ENCODE measurements at places on chromosomes 16 and 17.
A peak's percentile ranks its signal among the peaks of the same experiment; 100 is the strongest.

GRCh38 chr17:57468932-57469775, 212.8 kb downstream of the MSI2 start:
- DNase-seq: no peak

DNA sequence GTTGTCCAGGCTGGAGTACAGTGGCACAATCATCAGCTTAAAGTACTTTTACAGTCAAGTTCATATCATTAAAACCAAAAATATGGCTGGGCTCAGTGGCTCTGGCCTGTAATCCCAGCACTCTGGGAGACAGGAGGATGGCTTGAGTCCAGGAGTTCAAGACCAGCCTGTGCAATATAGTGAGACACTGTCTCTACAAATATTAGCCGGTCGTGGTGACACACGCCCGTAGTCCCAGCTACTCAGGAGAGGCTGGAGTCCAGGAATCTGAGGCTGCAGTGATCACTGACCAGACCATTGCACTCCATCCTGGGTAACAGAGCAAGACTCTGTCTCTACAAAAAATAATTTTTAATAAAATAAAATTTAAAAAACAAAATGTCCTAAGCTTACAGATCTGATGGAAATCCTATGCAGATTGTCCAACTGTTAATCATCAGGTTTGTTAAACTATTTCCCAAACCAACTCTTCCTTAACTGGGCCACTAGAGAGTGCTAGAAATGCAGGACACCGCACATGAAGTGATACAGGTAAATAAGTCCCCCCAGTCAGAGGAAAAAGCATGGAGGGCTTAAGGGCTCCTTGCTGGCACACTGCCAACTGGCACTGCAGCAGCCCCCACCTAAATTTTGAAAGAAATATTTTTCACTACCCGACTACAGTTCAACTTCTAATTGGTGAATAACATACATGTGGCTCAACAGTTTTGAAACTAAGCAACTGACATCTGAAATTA, 2.8 kb downstream of the USP22 start:
- no peak for DNase-seq

DNA sequence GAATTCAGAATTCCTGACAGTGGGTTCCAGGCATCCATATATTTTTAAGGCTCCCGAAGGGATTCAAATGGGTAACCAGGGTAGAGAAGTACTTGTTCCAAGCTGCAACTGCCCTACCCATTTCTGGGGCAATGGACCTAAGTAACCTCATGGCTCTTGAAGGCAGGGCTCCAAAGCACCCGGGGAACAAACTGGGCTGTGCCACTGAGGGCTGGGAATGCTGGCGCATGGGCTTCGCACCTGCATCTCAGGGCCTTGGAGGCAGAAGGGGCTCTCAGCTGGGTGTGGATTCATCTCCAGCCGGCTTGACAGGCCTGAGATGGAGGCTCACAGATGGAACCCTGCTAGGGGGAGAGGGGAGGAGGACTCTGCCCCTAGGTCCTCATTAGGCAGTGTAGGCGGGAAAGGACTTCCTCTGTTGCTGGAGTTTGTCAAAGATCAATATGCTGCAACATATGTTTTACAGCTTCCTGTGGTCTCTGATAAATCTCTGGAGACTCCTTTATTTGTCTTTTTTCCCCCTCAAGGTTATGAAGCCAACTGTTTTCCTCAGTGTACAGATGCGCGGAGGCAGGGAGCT, 232.3 kb upstream of the NLRP1 start:
- DNase-seq: no peak

- DNase-seq: no peak
Measured at GRCh38 chr17:13626703-13627102, 25.0 kb upstream of the HS3ST3A1 start.

GRCh38 chr17:13476720-13477119, 125.0 kb downstream of the HS3ST3A1 start:
- DNase-seq: no peak

- DNase-seq: no peak
Measured at GRCh38 chr16:17413508-17413907, 57.3 kb downstream of the XYLT1 start.

- no peak for DNase-seq
Measured at GRCh38 chr17:10384175-10384574, 11.4 kb upstream of the MYH13 start.

GRCh38 chr17:66459811-66460270, 157.4 kb downstream of the PRKCA start:
- DNase-seq: no peak

GRCh38 chr17:19317359-19318095, 45.0 kb downstream of the B9D1 start:
- no peak for DNase-seq

GRCh38 chr16:10080051-10080772, 102.0 kb downstream of the GRIN2A start:
- no peak for DNase-seq

GRCh38 chr17:58119491-58119890, 28.7 kb upstream of the OR4D1 start:
- DNase-seq: no peak

DNA sequence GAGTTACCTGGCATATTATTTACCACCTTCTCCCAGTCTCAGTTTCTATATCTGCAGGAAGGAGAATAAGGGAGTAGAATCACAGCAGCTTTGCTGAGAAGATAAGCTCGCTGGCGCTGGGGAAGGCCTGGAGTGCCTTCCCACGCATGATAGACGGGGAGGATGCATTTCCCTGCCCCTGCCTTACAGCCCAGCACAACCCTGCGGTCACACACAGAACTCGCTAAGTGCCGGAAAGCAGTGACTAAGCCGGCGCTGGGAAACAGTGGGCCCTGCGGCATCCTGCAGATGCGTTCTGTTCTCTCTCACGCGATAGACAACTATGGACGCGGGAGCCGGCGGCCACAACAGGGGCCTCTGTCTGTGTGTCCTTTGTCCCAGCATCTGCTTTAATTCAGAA, 4.8 kb downstream of the CA5A start:
- DNase-seq: peak; percentile 25

DNA sequence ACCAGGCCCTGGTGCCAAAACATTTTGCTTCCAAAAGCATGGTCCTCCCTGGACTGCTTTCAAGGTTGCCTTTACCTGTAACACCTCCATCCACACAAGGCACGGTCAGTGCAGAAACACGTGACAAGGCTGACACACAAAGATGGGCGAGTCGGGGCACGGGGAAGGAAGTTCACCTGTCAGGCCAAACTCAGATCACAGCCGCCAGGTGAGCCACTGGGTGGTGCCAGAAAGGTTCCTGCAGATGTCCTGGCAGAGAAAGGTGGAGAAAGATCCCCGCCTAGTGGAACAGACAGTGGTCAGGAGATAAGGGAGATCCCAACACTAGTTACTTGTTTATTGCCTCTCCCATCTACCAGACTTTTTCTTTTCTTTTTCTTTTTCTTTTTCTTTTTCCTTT, 155.3 kb downstream of the AIPL1 start:
- DNase-seq: no peak

GRCh38 chr16:83928341-83929055, 24.5 kb upstream of the OSGIN1 start:
- no peak for DNase-seq

DNA sequence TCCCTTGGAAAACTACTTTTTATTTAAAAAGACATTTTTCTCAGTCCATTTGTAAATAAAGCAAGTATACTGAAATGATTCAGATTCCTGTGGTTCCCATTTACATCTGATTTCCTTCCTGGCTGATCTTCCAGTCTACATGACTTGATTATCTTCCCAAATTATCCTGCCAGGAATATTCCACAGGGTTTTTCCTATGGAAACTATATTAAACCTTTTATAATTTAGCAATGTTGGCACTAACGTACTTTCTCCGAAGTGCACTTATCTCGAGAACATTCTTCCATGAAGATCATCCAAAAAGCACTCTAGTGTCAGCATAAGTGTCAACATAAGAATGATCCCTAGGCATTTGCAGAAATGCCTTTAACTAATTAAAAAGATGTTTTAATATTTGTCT, 347.7 kb upstream of the KIF2B start:
- no peak for DNase-seq

DNA sequence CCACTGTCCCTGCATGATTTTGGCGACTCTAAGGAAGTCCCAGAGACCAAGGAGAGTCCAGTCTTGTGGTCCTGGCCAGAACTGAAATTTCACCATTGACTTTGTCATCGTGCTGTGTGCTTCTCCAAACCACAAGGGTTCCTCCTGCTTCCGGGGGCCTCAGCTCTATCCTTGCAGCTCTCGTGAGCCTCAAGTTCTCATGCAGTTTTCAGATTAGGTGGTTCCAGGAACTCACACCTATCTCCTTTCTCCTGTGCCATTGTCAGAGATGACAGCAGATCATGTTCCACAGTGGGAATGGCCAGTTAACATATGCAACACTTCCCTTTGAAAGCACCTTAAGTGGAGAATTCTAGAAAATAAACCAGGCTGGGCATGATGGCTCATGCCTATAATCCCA, 97.9 kb upstream of the CRHR1 start:
- no peak for DNase-seq

DNA sequence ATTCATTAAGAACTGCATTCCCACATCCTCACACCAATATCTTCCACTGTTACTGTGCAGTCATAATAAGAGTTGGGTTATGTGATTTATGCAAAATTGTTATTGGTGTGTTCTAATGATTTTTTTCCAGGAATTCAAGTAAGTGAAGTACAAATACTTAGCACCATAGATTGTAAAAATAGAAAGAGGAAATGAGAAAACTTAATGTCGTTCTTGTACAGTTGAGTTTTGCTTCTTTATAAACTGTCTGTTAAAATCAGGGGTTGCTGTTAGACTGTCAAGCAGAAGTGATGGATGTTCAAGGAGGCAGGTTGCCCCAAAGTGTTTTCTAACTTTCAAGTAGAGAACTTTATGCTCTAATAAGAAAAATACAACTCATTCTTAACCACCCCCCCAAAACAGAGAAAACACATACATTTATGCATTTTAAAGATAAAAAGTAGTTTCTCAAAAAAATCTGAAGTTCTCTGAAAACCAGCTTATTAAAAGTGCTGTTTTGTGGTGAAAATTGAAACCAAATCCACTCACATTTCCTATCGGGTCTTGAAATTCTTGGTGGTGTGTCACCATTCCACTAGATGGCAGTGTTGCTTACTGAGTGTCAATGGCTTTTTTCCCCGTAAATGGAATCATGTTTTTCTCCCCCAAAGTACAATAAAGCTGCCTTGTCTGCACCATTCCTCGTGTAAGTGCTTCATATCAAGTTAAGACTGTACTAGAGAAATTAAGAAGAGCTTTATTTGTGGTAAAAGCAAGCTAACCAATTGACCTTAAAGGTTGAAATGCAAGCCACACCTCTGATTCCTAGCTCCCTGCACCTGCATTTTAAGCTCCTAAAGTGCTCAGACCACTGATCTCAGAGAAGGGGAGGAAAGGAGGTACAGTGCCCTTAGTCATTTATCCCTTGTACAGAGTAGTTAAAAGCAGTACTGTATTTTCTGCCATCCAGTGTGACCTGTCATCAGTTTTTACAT, 4.7 kb upstream of the IGSF6 start:
- no peak for DNase-seq

DNA sequence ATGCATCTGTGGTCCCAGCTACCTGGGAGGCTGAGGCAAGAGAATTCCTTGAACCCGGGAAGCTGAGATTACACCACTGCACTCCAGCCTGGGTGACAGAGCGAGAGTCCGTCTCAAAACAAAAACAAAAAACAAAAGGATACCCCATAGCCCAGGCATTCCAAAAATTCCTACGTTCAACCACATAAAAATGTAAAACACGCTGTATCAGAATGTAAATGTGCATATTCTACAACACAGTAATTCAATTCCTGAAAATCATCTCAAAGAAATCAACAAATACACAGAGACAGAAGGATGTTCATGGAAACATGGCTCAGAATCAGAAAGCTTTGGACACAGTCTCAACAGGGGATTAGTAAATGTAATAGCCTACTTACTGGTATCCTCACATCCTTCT, 33.0 kb downstream of the COG7 start:
- no peak for DNase-seq

DNA sequence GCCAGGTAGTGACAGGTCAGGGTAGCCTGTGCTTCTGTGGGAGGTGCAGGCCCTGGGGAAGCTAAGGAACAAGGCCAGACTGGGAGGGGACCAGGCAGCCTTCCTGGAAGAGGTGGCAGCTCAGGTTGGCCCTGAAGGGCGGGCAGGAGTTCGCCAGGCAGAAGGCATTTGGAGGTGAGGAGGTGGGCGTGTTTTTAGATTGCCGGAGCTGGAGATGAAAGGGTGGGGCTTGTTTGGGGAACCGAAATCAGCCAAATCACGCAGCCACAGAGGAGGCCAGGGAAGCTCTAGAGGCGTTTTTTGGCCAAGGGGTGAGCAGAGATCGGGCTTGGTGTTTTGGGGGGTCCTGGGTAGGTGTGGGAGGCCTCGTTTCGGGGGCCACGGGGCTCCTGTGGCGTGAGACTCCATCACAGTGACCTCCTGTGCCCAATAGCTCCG, 7.6 kb downstream of the ADCY7 start:
- DNase-seq: no peak

DNA sequence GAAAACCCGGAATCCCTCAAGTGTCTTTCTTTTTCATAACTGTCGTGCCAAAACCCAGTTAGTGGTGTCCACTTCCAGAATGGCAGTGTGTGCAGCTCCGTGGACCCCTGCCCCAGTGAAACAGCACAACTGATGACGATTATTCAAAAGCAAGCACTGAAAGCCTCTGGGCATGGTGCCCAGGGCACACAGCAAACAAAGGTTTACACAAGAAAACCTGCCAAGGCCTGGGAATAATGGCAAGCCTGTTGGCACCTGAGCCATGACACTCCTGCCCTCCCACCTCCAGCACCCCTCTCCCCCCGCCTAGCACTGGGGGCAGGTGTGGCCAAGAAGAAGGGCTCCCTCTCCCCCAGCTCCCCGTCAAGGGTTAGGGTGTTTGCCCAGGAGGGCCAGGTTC, 2.8 kb downstream of the PKMYT1 start:
- no peak for DNase-seq

- no peak for DNase-seq
Measured at GRCh38 chr17:68255731-68256538, 8.1 kb downstream of the AMZ2 start.

GRCh38 chr16:11417487-11417886, 72.2 kb downstream of the RMI2 start:
- no peak for DNase-seq

DNA sequence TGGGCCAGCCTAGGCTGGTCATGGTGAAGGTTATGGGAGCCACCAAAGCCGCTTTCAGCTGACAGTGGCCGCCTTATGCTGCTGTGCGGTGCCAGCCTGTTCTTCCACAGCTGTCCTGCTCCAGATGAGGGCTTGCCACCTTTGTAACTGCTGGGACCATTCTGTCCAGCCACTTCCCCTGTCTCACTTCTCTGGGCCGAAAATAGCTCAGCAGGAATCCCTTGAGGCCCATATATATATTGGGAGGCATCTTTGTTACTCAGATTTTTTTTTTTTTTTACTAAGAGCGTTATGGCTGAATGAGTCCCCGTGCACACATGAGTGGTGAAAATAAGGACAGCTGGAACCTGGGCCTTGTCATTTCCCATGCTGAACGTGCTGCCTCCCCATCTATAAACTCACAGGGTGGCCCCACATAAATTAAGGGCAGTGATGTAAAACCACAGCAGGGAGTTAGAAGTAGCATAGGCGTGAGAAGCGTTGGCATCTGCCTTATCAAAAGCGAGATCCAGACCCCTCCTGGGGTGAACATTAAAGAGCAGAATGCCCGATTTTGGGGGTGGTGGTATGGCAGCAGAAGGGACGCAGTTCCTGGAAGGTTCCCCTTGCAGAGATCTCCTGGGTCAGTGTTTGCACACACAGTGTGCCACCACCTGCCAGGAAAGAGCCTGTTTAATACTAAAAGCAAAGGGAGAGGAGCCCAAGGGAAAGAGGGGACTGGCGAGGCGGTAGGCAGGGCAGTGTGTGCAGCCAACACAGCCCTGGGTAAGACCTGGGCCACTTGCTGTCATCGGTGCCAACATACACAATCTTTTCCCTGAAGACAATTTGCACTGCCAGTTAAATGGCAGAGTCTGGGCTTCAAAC, 57.8 kb downstream of the USP43 start:
- DNase-seq: no peak

- DNase-seq: no peak
Measured at GRCh38 chr17:48554412-48555257, 9.7 kb upstream of the HOXB2 start.
